NCI-H1436 (cell line): ENCODE measurements at places on chromosomes 1 and 21.

GRCh38 chr1:166089804-166090203 lies 77.0 kb downstream of the FAM78B start:
- no peak for DNase-seq

DNA sequence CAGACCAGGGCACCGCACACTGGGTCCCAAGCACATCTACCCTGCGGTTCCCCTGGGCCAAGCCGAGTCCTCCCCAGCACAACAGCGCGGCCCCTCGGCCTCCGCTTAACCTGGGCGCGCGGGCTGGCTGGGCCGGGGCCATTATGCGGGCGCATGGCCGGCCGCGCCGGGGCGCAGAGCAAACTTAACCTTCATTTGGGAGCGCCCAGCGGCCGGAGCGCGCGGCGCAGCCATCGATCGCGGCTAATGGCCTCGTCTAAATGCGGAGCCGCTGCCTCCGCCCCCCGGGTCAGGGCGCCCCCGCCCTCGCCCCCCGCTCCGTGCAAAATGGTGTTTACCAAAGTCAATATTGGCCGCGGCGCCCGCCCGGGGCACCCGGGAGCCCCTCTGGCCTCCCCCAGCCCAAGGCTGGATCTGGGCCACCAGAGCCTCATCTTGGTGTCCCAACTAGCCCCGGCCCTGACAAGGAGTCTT lies 272.1 kb downstream of the TRABD2B start:
- no peak for DNase-seq

- DNase-seq = no peak
Observed at GRCh38 chr1:228753287-228753686, 18.0 kb downstream of the RHOU start.

GRCh38 chr1:110138956-110139355 lies 11.3 kb upstream of the SLC6A17 start:
- no peak for DNase-seq

- peak; percentile 56 for DNase-seq
Observed at GRCh38 chr1:89821322-89822108, 683 bp downstream of the LRRC8D start.

GRCh38 chr1:27626031-27626935 lies 8.7 kb downstream of the FGR start:
- DNase-seq = no peak

GRCh38 chr1:1434131-1434823 lies 1.2 kb upstream of the VWA1 start:
- no peak for DNase-seq

GRCh38 chr1:165397944-165398343 lies 41.4 kb upstream of the LMX1A start:
- no peak for DNase-seq

DNA sequence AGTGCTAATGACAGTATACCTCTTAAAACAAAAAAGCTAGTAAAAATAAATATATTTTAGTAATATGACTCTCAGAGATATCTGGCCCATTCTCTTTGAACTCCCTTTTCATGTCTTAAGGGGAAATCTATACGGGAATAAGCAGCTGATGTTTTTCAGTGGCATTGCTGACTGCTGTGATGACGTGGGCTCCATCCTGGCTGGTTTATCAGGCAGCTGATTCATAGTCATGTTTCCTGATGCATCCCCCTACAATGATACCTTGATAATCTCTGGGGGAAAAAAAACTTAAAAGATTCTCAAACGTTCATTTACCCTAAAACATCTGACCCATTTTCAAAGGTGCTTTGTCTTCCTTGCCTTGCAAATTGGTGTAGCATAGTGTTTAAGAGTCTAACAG lies 53.8 kb downstream of the ABCA4 start:
- DNase-seq = no peak

GRCh38 chr1:109818271-109818987 lies 54.7 kb upstream of the EPS8L3 start:
- DNase-seq = no peak

GRCh38 chr1:46298387-46298786 lies 5.0 kb downstream of the LRRC41 start:
- DNase-seq = no peak

DNA sequence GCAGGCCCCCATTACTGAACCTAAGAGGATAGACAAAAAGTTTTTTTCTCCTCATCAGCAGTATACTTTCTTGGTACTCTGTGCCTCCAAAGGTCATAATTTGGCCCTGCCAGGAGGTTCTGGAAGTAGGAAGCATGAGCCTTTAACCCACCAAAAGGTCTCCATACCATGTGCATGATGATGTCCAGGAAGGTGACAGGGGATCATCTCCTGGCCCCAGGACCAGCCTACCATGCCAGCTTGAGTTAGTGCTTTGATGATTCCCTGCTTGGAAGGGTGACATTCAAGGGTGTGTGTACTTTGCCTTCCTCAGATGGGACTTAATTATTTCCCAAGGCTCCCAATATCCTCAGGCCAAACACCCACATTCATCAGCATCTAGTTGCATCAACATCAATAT lies 6.3 kb upstream of the SPRR1A start:
- no peak for DNase-seq

GRCh38 chr21:34822942-34823341 lies 154.1 kb downstream of the CLIC6 start:
- DNase-seq = no peak

- no peak for DNase-seq
Observed at GRCh38 chr1:85374160-85374559, 90.8 kb downstream of the DDAH1 start.

DNA sequence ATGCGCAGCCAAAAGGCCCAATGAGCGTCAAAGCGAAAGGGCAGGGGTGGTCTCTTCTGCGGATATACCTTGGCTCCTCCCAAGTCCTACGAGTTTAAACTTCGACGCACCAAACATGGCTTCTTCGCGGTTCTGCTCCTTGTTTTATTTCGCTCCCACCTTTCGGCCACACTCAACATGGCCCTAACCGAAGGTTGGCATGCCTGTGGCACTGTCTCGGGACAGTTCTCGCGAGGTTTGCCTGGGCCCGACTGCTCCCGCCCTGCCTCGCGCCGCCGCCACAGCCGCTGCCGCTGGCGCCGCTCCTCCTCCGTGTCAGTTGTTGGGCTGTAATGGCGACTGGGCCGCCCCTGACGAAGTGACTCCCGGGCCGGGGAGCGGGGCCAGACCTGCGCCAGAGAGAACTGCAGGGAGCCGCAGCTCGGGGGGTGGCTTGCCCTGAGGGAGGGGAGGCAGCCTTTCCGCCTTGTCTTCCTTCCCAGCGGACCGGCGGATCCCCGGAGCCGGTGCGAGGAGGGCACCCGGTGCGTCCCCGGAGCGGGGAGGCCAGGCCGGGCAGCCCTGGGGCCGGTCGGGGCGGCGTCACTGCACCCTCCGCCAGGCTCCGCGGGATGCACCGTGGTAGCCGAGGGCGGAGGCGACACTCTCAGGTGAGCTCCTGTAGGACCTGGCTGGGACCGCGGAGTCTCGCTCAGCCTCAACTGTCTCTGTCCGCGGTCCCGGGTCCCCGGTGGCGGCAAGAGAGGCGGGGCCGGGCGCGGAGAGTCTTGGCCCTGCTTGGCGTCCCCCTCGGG lies at the start of gene CEP350:
CEP350 (plus strand) TSS at position 318 of the 794 bp plus-strand sequence. CDS start 31,372 bp downstream, outside the sequence.
- DNase-seq = peak; percentile 98

DNA sequence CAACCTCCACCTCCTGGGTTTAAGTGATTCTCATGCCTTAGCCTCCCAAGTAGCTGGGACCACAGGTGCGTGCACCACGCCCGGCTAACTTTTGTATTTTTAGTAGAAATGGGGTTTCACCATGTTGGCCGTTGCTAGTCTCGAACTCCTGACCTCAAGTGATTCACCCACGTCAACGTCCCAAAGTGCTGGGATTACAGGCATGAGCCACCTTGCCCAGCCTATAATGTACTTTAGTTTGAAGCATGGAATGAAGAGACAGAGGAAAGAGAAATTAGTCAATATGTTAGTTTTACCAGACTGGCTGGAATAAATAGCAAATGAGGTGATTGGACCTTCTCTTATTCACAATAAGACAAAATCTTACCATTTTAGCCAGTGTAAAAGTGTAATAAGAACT lies 89.0 kb downstream of the GTF2B start:
- no peak for DNase-seq

DNA sequence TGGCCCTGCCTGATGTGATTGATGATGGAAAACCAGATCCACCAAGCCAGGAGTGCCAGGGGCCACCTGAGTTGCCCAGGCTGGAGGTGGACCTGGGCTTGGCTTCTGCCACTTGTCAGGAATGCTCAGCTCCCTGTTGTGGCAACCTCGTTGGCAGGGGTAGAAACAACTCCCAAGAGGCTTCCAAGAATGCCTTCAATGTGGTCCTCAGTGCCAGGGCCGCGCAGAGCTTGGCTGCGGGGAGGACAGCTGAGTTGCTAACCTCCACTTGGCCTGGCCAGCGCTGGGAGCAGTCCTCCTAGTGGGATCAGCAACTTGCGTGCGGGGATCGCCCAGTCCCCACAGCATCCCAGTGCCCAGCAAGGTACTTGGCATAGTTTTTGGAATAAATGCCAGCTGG lies 9.0 kb downstream of the MYOM3 start:
- no peak for DNase-seq

DNA sequence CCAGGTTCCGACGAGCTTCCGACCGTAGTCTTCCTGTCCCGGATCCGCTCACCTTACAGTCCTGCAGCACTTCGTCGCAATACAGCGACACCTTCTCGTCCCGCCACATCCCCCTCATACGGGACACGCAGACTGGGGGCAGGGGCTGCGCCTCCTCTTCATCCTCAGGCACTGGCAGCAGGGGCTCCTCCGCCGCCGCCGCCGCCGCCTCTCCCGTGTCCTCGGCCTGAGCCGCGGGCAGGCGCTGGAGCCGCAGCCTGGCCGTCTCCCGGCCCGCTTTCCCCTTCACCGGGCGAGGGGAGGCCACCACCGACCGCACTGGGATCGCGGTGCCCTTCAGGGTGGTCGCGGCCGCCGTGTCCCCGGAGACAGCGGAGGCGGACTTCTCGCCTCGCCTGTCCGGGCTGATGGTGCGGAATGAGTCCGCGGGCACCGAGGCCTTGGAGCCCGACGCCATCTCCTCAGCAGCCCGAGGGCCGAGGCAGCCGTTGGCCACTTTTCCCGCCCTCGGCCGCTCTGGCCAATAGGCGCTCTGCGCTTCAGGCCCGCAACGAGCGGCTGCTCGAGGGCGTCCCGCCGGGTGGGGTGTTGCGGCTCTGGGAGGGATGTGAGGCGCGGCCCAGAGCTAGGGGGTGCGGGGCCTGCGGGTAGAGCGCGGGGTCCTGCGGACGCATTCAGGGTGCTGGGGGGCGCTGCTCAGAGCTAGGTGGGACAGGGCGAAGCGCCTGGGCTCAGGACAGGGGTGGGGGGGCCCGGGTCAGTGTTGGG lies at the start of gene SHCBP1L:
SHCBP1L (minus strand) TSS at position 490 of the 768 bp plus-strand sequence; CDS start at position 457, 33 bp downstream.
- DNase-seq = no peak

DNA sequence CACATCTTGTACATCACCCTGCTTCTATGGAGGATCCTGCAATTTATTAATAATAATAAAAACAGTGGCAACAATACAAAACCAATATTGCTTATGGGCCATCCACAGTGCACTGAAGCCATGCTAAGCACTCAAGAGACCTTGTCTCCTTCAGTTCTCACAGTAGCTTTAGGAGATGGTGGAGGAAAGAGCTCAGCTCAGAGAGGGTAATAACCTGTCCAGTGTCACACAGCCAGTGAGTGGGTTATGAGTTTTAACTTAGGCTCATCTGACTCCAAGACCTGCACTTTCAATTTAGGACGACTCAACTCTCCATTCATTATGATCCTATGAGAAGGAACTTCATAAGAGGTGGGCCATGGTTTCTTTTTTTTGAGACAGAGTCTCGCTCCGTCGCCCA lies 347.6 kb upstream of the RUNX1 start:
- DNase-seq = no peak

GRCh38 chr1:97632075-97632474 lies 288.8 kb downstream of the DPYD start:
- DNase-seq = peak; percentile 37

- no peak for DNase-seq
Observed at GRCh38 chr21:45113543-45113942, 39.2 kb downstream of the ADARB1 start.

DNA sequence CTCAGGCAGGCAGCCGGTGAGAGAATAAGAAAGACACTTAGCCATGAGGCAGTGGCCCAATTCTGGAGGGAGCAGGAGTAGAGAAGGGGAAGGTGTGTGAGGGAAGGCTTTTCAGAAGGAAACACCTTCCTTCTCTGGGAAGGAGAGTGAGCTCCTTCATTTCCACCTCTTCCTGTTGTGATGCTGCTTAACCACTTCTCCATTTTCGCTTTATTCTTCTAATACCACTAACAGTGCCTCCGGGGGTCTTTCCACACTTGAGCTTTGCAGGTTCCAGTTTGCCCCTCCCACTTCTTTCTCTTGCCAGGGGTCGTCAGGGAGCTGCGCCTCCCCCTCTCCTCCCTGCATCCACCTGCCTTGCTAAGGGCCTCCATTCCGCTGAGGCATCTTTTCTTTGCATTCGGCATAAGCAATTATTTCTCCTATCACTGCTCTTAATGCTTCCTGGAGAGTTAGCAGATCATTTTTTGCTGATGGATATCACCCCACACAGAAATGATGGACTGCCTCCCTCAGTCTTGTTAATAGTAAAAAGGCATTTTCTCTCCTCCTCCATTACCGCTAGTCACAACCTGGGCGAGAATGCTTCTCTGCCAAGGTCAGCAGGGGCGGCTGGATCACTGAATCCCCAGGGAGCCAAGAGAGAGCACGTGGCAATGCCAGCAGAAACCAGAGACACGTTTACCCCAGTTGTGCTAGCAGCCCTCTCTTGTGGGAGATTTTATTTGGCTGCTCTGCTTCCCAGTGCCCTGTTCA lies 74.8 kb downstream of the ELAVL4 start:
- no peak for DNase-seq

DNA sequence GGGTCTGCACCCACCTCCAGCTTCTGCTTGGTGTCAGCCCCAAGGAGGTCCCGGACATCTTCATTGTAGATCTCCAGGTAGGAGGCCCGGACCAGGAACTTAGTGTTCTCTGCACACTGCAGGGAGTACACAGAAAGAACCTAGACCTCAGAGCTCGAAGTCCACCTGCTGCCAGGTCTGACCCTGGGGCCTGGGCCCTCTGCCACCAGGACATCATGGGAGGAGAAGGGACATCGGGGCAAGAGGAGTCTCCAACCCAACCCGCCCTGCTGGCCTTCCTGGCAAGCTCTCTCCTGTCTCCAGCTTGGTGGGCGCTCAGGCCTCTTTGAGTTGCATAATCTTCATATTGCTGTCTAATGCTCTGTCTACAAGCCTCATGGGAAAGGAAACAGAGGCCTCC lies 4.4 kb downstream of the KIF17 start:
- no peak for DNase-seq

DNA sequence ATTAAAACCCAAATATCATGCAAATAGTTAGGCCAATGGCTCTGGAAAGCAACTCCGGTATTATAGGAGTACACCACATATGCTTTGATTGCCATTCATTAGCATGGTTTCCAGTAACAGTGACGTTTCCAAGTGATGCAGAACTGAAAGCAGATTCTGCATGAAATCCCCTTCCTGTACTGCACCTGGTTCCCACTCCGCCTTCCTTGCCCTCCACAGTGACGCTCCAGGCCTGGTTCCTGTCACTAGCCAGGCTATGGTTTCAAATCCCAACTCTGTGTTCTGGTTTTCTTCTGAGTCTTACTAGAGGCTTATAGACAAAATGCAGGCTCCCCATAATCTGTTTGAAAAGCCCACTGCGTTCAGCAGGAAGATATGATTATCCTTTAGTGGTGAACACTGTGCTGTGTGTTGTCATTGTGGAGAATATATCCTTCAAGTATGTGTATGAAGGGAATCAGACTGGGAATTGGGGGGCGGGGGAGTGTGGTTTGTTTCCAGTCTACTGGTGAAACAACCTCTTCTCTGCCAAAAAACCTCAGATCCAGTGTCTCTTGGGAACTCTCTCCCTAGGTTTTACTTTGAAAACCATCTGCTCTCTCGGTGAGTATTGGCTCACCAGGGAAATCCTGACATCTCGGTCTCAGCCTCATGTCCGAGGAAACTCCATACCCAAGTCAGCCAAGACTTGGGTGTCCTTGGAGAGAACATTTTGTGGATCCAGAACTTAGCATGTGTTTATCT lies 78.7 kb downstream of the TYW3 start:
- peak; percentile 48 for DNase-seq
